ENCODE measurements at places on chromosomes 5 and 9.

DNA sequence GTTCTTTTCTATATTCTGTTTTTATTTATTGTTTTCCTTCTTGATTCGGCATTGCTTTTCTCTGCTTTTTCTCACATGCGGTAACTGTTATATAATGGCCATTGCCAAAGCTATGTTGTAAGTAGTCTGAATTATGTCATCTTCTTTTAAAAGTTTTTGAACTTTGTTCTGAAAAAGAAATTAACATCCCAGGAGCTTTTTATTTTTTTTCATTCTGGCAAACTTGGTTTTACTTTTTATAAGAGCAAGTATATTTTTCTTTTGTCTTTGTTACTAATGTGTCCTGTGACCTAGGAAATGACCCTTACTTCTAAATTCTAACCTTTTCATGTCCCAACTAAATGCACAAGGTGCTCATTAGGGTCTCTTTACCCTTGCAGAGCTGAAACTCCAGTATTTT lies 26.7 kb upstream of the IZUMO3 start:
- no peak for DNase-seq

DNA sequence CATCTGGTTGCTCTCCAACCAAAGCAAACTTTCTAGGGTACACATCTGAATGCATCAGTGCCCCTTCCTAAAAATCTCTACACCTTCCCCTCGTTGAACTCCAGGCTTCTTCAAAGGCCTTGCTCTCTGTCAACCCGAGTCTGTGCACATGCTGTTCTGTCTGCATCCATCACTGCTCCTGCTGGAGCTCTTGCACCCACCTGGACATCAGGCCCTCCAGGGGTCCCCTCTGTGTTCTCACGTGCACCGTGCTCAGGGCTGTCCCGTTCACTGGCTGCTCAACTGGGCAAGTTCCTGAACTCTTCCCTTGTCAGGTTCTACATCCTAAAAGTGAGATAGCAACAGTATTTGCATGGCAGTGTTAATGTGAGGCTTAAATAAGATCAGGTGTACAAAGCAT lies 62.7 kb upstream of the ANGPTL2 start:
- no peak for DNase-seq

- DNase-seq = no peak
Measured at GRCh38 chr5:158599157-158599556, 500.6 kb downstream of the EBF1 start.

- DNase-seq = no peak
Measured at GRCh38 chr9:86774116-86774515, 173.2 kb downstream of the GAS1 start.

DNA sequence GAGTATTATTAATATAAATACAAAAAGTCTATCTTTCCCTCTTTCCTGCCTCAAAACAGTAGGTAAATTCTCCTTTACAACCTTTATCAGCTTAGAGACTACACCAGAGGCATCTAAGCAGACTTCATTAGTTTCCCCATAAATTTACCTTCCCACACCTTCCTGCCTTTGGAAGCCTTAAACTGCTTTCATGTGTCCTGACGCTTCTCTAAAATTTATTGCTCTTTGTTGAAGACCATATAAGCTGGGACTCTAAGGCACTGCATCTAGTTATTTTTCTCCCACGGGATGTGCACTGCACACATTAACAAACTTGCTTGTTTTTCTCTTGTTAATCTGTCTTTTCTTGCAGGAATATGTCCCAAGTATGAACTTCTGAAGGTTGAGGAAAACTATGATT lies 51.8 kb downstream of the DEPDC1B start:
- no peak for DNase-seq

DNA sequence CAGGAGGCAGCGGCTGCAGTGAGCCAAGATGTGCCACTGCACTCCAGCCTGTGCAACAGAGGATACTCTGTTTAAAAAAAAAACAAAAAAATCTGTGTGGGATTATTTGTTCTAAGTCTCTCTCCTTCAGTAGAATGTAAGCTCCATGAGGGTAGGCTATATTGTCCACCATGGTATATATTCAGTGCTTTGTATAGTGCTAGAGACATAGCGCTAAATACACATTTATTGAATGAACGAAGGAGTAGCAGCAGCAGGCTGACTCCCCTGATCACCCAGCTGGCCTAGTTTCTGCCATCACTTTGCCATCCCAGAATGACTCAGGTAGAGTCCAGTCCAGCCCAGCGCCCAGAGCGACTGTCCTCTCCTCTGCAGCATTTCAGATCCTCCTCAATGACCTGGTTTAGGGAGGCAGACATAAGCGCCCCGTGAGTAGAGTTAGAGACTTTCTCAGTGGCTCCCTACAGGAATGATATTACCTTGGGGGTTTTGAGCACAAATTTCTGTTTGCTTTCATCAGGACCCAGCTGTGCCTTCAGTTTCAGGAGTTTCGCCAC lies 716 bp downstream of the HARS1 start:
- no peak for DNase-seq

- DNase-seq = no peak
Measured at GRCh38 chr5:128432913-128433440, 105.1 kb downstream of the FBN2 start.

- no peak for DNase-seq
Measured at GRCh38 chr5:122173474-122174415, 44.4 kb downstream of the ZNF474 start.

GRCh38 chr5:122030251-122030650 lies 47.8 kb downstream of the LOX start:
- no peak for DNase-seq

DNA sequence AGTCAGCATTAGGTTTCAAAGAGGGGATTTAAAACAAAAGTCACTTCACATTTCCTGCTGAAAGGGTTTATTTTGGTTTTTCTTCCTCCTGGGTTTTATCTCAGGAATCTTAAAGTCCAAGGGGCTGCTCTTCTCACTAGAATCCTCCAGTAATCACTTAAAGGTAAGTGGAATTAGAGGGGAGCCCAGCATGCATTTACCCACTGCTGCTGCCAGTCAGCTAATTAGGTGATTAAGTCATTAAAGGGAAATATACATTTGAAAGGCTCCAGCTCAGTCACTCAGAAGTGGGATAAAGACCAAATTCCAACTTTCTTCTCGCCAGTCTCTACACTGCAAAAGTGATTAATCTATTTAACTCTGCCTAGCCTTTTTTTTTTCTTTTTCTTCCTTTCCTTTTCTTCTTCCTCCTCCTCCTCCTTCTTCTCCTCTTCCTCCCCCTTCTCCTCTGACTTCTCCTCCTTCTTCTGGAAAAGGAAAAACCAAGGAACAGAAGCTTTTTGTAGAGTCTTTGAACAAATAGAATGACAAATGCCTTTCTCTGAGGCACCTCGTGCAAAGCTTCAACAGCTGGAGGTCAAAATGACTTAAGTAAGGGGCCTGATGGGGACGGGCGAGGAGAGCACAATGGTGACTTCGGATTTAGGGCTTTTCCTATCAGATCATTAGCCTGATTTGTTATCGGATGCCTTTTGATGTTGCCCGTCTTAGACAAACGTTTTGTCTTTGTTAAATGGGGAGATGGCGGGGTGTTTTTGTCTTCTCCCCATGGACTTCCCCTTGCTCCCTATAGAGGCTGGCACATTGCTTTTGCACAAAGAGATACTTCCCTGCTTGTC lies 617.6 kb downstream of the IRX1 start:
- DNase-seq = no peak

- DNase-seq = no peak
Measured at GRCh38 chr5:173158366-173158765, 14.0 kb downstream of the BNIP1 start.

- DNase-seq = no peak
Measured at GRCh38 chr9:13140843-13141592, 138.5 kb downstream of the MPDZ start.

DNA sequence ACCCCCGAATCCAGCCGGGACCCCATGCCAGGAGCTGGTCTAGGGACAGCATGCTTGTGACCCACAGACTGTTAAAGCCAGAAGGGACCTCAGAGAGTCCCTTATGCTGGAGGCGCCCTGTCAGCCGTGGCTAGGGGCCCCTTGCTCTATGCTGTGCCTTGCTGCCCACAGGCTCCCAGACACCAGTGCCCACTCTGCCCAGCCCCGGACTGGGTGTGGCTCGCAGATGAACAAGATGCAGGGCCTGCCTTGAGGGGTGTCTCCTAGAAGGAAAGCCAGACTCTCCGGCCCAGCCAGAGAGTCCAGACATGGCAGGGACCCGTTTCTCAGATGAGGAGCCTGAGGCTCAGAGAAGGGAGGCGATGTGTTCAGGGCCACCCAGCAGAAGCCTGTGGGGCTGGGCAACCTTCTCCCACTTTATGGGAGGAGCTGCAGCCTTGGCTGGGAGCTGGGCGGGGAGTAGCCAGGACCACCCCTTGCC lies 85.7 kb downstream of the LMX1B start:
- no peak for DNase-seq

- DNase-seq = peak; percentile 68
Measured at GRCh38 chr9:128420060-128420650, 502 bp upstream of the CERCAM start.

- DNase-seq = peak; percentile 60
Measured at GRCh38 chr9:72526901-72527800, 5.7 kb downstream of the TMC1 start.

DNA sequence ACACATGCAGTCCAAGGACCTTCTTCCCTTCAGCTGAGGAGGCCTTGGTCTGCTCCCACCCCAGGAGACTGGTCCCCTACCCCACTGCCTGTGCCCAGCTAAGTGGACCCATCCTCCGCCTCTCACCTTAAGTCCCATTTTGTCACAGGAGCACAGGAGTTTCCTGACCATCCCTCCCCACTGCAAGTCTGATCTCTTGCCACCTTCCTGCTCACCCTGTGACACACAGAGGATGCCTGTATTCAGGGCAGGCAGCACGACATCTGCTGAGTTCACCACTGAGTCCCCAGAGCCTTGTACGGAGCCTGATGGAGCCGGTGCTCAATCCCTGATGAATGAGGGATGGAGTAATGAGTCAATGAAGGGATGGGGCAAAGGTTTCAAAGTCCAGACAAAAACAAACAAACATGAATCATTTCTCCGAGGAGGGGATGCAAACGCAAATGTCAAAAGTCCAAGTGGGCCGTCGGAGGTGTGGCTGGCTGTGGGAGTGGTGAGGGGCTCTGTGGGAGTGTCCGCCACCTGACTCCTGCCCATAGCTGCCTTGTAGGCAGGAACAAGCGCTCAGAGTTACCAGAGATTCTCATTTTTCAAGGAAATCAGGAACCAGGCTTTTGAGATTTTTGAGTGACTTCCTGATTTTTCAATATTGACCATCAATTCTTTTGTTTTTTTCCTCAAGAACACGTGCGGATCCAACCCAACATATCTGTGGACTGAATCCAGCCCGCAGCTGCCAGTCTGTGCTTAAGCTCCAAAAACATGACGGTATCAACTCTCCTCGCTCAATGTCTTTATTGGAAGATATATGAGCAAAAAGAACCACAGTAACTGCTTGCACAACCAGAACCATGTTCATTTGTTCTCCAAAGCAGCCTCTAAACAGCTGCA lies 4.4 kb downstream of the RAPGEF1 start:
- DNase-seq = no peak

GRCh38 chr5:72837524-72838096 lies 21.1 kb downstream of the TNPO1 start:
- DNase-seq = no peak

DNA sequence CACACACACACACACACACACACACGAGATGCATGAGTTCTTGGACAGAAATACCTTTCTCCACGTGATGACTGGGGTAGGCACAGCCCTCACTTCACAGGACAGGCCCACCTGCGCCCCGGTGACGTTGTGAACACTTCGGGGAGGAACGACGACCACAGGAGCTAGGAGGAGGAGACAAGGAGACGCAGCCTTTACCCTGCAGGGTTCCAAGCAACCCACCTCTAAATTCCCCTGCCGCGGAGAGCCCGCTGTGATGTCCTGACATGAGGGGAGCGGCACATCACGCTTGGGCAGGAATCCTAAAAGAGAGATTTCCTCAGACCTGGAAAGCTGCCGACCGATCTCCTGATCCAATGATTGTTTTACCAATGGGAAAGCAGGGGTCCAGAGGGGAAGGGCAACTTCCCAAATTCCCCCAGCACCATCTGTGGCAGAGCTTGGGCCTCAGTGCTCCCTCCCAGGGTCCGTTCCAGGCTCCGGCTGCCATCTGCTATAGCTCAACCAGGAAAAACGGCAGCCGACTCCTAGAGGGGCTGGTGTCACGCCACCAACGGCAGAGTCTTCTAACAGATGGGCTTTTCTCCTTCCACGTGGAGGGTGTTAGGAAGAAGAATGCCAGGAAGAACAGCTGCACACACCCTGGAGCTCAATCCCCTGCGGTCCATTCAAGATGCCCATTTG lies 10.1 kb downstream of the IGFBPL1 start:
- DNase-seq = no peak

- DNase-seq = no peak
Measured at GRCh38 chr5:147578228-147579024, 68.6 kb upstream of the DPYSL3 start.

DNA sequence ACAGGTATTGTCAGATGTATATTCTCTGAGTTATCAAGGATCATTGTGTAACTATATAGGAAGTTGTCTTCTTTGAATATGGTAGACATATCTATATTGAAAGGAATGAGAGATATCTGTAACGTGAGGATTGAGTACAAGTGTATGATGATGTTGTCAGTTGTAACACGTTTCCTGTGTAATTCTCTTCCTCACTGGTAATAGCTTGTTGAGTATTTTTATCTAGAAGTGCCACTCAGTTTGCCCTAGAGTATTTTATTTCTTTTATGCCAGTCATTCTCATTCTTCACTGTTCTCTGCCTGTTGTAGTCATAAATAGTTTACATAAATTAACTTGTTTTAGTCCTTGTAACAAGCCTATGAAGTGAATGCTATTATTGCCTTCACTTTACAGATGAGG lies 172.1 kb downstream of the BAAT start:
- no peak for DNase-seq

DNA sequence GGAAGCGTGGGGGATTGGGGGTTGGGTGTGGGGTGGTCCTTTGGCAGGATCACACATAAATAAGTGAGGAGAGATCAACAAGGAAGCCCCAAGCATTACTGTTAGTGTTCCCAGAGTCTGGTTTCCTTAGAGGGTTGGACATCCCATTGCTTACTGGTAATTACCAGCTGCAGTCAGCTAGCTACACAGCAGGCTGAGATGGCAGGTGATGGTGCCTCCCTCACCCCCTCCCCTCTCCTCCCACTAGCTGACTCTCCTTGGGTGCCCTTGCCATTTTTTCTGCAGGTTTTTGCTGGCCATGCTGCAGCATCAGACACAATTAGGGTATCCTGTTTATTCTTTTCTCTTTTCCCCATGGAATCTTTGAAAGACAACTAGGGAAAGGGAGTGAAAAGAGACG lies 107.5 kb upstream of the TLR4 start:
- no peak for DNase-seq

- DNase-seq = no peak
Measured at GRCh38 chr9:115333277-115334070, 215.5 kb upstream of the TNC start.

GRCh38 chr9:34267660-34268059 lies 61.4 kb downstream of the KIF24 start:
- no peak for DNase-seq
